ENCODE measurements at places on chromosomes 11 and 22.

GRCh38 chr22:29205594-29206371 is at the start of gene EMID1:
Gene EMID1, plus strand, starts transcription at chr22:29205896. Its CDS starts 143 bp downstream, at chr22:29206039.
- no peak for DNase-seq

DNA sequence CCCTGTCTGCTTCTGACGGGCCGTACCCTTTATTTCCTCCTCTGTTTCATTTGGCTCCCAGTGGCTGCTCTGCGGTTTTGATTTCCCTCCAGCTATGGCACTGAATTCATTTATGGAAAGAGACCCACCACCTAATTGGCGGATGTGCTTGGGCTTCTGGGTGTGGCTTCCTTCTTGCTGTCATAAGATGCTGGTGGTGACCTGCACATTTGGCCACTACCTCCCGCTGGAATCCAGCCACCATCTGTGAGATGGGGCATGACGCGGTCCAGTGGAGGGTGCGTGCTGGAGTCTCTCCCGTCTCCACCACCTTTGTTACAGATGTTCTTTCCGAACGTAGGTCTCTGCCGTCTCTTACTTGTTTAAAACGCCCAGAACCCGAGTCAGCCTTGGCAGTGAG is 47.7 kb upstream of the FADD start:
- no peak for DNase-seq

GRCh38 chr11:65420979-65421793 is 1.4 kb upstream of the NEAT1 start:
- DNase-seq, result peak; percentile 68

GRCh38 chr22:30662040-30662439 is 5.6 kb downstream of the DUSP18 start:
- no peak for DNase-seq

- no peak for DNase-seq
Measured at GRCh38 chr11:86692317-86692716, 19.9 kb upstream of the ME3 start.

DNA sequence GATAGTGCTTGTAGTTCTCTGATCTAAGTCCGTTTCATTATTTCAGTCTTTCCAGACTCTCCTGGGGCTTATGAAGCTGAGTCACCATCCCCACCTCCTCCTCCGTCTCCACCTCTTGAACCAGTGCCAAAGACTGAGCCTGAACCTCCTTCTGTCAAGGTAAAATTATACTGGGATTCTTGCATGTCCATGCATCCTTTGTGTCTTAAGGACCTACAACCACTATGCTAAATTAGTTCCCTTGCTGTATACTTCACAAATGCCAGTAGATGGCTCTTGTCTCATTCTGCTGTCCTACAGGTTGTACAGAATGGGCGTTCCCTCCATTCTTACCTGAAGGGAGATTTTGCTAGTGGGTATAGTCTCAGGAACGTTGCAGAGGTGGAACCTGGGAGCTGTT is 42.2 kb downstream of the POLD3 start:
- no peak for DNase-seq

DNA sequence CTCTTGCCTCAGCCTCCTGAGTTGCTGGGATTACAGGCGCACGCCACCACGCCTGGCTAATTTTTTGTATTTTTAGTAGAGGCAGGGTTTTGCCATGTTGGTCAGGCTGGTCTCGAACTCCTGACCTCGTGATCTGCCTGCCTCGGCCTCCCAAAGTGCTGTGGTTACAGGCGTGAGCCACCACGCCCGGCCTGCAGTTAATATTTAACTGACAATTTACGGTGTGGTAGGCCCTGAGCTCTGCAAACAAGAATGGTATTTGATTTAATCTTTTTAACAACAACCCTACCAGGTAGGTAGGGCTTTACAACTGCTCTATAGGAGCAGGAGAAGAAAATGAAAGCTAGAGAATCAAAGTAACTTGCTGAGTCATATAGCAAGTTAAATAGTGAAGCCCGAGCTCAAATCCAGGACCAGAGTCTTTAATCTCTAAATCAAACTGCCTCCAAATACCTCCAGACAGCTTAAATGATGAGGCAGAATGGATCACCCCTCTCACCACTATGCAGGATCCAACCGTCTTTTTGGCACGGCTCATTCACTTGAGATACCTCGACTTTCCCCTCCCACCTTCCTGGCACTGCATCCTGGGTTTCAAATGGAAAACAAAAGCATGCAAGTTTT is 9.4 kb downstream of the UEVLD start:
- DNase-seq, result no peak

- DNase-seq, result no peak
Measured at GRCh38 chr22:41808400-41808799, 7.9 kb downstream of the CCDC134 start.

DNA sequence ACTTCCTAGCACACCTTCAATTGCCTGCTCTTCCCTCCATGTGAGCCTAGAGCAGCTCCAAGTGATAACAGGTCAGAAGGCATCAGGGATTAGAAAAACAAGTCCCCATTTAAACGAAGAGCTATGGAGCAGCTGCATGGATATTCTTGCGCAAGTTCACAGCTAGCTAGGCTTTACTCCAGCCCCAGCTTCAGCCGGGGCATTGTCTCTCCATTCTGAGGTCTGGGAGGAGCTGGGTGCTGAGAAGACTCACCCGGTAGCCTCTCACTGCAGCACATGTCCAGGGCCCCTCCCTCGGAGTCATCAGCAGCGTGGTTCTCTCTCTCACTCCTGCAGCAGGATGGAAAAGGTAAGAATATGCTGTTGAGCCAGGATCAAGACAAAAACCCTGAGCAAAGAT is 26.0 kb downstream of the PTPN5 start:
- DNase-seq, result no peak

DNA sequence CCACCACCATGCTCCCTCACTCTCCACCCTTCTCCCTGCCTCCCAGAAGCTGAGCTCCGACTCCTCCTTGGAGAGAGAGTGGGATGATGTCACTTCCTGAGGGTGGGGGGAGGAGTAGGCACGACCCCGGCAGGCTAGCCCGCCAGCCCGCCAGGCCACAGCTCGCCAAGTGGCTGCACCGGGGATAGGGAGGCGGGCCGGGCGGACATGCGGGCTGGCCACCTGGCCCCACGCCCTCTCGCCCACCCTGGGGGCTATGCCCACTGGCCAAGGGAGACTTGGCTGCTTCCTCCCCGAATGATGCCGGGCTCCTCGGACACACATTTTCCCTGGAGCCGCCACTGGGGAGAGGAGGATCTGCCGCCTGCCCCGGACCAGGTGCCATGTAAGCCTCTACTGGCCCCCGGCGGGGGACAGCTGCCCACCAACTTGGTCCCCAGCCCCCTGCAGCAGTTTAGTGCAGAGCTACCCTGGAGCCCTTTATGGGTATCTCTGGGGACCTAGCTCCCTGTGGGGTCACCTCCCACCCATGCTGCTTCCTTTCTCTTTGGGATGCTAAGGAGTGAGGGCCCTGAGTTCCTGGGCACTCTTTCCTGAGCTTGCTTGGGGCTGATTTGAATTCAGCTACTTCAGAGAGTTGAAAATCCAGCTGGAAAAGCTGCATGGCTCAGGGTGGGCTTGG is 33.7 kb upstream of the MYRF start:
- no peak for DNase-seq

GRCh38 chr22:37145180-37146050 is 4.3 kb downstream of the IL2RB start:
- DNase-seq, result no peak

GRCh38 chr11:45806937-45807791 is 2.2 kb downstream of the SLC35C1 start:
- no peak for DNase-seq

DNA sequence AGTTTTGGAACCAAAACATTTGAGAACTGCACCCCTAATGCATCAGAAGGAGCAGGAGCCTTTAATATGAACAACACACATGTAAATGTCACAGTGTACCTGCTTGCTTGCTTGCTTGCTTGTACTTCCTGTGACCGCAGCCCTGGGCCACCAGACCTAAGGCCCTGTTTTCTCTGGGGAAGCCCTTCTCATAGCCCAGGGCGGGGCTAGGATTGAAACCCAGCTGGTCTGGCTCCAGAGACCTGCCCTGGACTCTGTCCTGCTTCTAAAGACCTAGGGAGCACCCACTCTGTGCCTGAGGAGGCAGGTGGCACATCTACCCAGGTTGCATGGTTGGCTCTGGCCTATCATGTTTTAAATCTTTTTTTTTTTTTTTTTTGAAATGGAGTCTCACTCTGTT is 7.6 kb upstream of the MCM5 start:
- DNase-seq, result no peak

- no peak for DNase-seq
Measured at GRCh38 chr11:28086569-28086968, 21.4 kb downstream of the KIF18A start.

GRCh38 chr11:78166855-78167469 is 21.5 kb downstream of the KCTD21 start:
- no peak for DNase-seq

GRCh38 chr11:131944736-131945135 is 574.3 kb downstream of the NTM start:
- DNase-seq, result no peak

GRCh38 chr11:36270701-36271100 is 18.5 kb downstream of the COMMD9 start:
- DNase-seq, result no peak

GRCh38 chr11:72781313-72782080 is 12.3 kb downstream of the STARD10 start:
- DNase-seq, result peak; percentile 15

DNA sequence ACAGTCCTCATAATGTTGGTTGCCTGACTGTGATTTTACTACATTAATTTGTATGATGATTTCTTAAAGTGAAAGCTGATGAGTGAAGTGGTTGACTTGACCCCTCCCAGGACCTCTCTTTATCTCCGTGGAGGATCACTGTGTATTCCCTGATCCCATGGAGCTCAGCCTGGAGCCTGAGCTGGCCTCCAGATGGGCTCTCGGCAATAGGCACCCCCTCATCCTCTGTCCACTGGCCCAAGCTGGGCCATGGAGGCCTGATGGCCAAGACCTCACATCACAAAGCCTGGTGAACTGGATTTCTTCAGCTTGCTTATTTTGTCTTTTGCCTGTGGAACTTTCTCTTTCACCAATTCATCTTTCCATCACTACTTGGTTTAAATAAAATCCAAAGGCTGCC is 75.2 kb downstream of the WNT11 start:
- no peak for DNase-seq

- no peak for DNase-seq
Measured at GRCh38 chr11:114098927-114099326, 39.4 kb downstream of the ZBTB16 start.

DNA sequence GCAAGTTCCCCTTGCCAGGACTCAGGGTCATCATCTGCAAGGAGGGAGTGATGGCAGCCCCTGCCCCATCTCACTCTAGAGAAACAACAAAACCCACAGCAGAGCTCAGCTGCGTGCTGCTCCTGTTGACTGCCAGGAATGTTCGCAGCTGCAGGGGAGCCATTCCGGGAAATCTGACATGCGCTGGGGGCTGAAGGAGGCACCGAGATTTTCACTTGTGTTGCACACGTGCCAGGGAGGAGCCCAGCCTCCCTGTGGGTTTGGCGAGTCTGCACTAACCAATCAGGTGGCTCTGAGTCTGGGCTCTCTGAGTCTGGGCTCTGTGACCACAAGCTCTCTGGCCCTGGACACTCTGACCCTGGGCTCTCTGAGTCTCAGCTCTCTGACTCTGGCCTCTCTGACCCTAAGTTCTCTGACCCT is 10.5 kb downstream of the FGF3 start:
- DNase-seq, result no peak

GRCh38 chr11:57240757-57241156 is 3.7 kb upstream of the APLNR start:
- DNase-seq, result no peak

DNA sequence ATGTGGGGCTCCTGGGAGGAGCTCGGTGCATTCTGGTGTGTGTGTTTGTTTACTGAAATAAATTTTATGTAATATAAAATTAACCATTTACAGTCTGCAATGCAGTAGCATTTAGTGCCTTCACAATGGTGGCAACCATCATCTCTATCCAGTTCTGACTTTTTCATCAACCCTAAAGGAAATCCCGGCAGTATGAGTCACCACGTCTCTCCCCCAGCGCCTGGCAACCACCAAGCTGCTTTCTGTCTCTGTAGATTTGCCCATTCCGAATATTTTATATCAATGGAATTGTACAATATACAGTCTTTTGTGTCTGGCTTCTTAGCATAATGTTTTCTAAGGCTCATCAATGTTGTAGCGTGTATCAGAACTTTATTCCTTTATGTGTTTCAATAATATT is 300.5 kb downstream of the MIAT start:
- no peak for DNase-seq

DNA sequence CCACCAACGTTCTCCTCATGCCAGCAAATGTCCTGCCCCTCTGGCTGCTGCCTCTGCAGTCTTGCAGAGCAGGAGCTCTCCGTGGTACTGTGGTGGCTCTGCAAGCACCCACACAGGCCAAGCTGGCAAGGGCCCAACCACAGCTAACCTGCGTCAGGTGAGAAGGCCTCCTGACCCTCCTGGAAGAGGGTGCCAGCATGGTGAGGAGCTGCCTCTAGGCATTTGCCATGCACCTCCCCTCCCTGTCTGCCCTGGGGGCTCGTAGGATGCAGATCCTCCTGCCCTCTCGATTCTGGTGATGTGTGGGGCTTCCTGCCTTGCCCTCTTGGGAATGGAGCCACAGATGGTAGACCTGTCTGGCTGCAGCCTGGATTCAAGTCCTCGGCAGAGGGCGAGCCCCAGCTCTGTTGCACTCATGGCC is 1408.8 kb downstream of the TBC1D22A start:
- no peak for DNase-seq

All from activated CD4-positive, CD25-positive, alpha-beta regulatory T cell (primary cell).